ENCODE measurements at places on chromosomes 5 and 9.

DNA sequence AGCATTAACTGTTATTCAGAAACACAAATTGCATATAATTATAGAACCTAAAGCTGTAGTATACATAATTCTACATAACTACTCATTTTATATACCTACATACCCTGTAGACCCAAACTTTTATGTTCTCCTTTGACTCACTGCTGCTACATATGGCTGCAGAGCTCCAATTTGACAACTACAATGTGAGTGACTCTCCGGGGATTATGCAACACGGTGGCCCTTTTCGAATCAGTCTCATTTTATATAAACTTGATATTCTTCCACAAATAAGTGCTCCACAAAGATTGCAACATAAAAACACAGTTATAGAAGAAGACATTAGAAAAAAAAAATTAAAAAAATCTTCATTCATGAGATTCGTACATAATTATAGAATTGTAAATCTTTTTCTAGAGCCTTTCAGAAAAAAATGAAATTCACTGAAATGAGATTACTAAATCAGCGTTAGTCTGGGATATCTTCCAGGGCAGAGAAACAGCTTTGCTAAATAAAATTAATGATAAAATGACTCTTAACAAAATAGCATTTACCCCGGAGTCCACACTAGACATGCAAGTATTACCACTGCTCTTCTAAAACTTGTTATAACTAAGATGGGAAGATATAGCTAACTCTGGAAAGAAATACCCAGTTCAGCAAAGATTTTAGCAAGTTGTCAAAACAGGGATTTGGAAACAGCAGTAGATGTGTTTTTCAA lies 52.6 kb downstream of the SRFBP1 start:
- DNase-seq, result no peak

DNA sequence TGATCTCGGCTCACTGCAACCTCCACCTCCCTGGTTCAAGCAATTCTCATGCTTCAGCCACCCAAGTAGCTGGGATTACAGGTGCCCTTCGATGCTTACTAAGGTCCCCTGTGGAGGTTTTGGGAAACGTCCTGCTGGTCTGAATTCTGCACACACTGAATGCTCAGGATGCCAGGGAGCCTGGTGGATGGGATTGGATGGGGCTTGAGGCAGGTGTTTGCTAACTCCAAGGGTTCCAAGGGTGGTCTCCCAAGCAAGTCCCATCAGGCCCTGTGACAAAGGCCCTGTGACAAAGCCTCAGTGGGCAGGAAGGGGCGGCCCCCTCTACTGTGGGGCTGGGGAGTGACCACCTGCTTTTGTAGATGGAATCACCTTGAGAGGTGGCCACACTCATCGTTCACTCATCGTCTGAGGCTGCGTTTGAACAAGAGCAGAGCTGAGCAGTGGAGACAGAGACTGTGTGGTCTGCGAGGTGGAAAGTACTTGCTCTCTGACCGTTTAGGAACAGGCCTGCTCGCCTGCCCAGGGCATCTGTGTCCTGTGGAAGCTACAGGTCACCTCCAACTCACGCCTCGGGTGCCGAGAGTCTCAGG lies 40.2 kb downstream of the MRPL36 start:
- DNase-seq, result no peak

- no peak for DNase-seq
Measured at GRCh38 chr5:157582731-157583620, 7.4 kb upstream of the ADAM19 start.

GRCh38 chr5:42749020-42749419 lies 7.6 kb upstream of the CCDC152 start:
- no peak for DNase-seq

GRCh38 chr9:110874963-110875674 lies 163.2 kb downstream of the LPAR1 start:
- DNase-seq, result no peak

DNA sequence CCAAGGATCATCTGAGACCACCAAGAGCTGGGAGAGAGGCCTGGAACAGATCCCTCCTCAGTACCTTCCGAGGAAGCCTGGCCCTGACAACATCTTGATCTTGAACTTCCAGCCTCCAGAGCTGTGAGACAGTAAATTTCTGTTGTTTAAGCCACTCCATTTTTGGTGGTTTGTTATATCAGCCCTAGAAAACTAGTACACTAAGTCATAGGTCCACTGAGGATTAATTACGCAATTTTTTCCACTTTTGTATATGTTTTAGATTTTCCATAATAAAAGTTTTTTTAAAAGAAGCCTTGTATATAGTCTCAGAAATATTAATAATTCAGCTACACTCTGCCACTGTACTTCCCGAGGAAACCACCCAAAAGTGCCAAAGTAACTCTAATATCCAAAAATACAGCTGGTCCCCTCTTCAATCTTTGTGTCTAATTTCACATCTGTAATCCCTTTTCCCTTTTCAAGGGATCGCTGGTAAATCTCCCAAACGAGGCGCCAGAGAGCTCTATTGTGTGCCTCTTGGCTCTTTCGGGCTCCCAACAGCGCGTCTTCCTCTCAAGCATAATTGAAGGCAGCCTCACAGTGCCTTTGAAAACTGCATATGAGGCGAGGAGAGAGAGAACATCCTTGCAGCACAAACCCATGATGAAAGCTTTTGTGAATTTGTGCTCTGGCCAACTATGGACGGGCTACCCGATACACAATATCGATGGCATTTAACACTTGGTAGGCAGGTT lies 32.7 kb downstream of the PRUNE2 start:
- DNase-seq, result no peak

- DNase-seq, result no peak
Measured at GRCh38 chr9:102047549-102047948, 309.1 kb upstream of the GRIN3A start.

GRCh38 chr9:128917151-128917849 lies 3.5 kb upstream of the PHYHD1 start:
- no peak for DNase-seq

- no peak for DNase-seq
Measured at GRCh38 chr9:20582150-20582549, 40.1 kb downstream of the MLLT3 start.

DNA sequence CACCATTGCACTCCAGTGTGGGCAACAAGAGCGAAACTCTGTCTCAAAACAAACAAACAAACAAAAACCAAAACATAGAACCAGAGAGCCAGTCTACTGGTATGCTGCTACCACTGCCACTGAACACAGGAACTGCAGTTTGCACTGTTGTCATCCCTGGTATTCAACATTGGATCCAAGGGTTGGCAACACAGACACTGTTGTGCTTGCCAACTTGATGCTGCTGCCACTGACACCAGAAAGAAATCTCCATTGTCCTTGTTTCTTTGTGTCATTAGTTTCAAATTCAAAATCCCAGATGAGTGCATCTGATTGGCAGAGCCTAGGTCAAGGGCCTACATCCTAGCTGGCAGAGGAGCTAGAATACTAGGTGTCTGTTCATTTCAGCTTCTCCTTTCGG lies 16.2 kb downstream of the HINT1 start:
- no peak for DNase-seq

DNA sequence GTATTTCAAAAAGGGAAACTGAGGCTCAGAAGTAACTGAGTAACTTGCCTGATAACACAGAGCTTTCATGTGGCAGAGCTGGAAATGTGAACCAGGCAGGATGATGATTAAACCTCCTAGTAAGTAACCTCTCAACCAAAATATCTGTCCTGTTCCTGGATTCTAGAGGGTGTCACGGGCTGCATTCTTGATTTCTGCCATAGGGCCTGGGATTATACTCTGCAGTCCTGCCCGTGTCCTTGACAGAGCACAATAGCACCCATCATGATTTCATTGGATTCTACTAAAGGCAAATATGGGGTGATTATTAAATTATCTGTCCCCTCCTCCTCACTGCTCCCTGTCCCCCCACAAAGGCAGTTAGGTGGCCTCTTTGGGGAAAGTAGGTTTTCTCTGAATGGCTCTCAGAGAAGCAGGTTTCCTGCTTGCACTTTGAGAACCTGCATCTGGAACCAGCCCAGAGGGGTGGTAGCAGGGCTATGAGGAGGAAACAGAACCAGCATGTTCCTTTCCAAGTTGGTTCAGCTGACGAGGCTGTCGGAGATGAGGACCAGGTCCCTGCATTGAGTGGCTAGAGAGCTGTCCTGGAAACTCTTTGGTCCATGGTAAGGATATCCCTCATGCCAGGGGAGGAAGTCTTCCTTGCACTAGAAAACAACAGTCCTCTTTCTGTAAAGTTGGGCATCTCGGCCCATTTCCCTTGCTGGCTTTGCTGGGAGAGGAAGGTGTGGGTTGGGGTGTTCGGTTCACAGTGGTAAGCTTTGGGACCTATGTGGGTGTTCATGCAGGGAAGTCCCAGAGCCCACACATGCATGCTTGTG lies 36.6 kb downstream of the PPARGC1B start:
- no peak for DNase-seq

GRCh38 chr5:14726066-14726838 lies 61.7 kb downstream of the OTULIN start:
- DNase-seq, result no peak

- no peak for DNase-seq
Measured at GRCh38 chr5:126597156-126597555, 2.1 kb upstream of the ALDH7A1 start.
